ENCODE measurements at places on chromosomes 4 and X.

- DNase-seq, result no peak
Measured at GRCh38 chr4:88706574-88706973, 8.9 kb upstream of the NAP1L5 start.

GRCh38 chr4:52711272-52711671, 40.0 kb downstream of the ERVMER34-1 start:
- DNase-seq, result no peak

DNA sequence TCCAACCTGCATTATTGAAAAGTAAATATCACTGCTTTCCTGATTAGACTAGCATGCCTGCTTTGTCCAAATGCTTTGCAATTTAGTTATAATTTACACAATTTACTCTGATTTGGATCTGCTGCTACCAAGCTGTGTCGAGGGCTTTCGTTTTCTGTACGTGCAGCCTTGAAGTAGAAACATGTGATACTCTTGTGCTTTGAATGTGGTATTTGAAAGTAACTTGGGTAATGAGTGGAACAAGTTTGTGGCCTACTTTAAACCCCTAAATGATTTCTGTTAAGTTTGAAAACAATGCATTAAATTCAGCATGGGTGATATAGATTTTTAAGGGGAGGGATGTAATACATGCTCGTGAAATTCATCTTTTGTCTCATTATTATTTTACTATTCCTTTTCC, 240.7 kb downstream of the IQCM start:
- no peak for DNase-seq

DNA sequence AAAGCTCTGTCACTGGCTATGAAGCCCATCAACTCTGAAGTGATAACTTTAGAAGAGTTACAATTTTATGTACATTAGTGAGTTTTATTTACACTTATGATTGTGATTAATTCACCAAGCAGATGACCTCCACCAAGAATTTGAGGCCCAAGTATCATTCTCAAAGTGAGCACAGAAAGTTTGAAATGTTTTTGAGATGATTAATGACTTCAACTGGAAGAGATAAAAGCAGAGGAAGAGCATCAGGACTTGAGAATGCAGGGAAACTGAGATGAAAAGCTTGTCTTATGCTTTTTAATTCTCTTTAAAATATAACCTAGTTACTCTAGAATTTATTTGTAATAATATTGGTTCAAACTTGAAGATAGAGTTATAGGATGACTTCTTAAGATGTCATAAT, 112.8 kb upstream of the H2AZ1 start:
- DNase-seq, result no peak

DNA sequence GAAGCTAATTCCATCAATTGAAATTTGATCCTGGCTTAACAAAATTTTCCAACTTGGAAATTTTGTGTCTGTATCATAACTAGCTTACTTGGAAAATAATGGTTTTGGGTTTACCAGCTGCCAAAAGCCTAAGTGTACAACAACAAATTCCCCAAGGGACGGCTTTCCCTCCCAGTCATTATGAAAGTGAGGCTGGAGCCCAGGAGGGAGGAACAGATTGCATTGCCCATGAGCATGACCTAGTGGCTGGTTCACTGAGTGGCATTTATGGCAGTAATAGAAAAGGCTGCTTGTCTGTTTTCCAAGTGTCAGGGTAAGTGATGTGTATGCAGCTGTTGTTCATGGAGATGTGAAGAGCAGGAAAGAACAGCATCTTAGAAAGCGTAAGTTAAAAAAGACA, 70.8 kb upstream of the HHIP start:
- peak; percentile 78 for DNase-seq

DNA sequence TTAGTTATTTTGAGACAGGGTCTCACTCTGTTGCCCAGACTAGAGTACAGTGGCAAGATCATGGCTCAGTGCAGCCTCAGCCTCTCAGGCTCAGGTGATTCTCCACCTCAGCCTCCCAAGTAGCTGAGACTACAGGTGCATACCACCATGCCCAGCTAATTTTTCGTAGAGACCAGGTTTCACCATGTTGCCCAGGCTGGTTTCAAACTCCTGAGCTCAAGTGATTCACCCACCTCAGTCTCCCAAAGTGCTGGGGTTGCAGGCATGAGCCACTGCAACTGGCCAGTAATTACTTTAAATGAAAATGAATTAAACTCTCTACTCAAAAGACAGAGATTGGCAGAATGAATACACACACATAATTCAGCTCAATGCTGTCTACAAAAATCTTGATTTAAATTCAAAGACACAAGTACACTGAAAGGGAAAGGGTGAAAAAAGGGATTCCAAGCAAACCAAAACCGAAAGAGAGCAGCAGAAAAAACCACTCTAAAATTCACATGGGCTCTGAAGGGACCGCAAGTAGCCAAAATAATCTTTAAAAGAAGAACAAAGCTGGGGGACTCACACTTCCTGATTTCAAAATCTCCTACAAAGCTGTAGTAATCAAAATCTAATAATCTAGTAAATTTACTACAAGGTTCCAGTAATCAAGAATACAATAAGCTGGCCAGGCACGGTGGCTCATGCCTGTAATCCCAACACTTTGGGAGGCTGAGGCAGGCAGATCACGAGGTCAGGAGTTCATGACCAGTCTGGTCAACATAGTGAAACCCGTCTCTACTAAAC, 11.8 kb upstream of the SPON2 start:
- no peak for DNase-seq

GRCh38 chrX:47112316-47112954, 32.1 kb downstream of the NDUFB11 start:
- DNase-seq, result peak; percentile 17

DNA sequence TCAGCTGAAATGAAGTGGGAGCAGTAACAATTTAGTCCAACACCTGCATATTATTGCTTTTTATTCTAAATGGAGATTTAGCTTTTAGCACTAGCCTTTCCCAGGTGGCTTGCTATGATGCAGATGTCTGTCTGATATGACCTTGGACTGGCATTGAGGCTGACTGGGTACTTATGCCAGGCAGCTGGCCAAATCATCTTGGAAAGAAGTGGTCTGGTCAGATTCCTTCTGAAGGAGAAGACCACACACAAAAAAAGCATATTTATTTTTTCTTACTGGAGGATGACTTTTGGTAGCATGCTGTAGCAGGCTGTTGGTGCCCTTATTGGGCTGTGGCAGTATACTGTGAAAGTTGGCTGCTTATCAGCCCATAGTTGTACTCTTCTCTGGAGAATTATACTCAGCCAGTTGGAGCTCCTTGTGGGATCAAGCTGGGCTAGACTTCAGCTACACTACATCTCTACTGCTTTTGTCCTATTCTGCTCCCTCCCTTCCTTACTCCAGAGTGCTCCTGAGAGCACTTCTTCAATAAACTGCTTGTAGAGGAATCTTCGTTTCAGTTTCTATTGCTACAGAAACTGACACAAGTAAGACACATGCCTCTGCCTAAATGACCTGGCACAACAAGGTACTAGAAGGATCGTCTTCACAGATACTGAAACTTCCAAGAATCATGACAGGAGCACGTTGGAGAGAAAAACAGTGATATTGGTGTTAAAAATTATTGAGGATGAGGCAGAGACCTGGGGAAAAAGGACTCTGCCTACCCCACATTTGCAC, 196.8 kb upstream of the RPS6KA3 start:
- no peak for DNase-seq

DNA sequence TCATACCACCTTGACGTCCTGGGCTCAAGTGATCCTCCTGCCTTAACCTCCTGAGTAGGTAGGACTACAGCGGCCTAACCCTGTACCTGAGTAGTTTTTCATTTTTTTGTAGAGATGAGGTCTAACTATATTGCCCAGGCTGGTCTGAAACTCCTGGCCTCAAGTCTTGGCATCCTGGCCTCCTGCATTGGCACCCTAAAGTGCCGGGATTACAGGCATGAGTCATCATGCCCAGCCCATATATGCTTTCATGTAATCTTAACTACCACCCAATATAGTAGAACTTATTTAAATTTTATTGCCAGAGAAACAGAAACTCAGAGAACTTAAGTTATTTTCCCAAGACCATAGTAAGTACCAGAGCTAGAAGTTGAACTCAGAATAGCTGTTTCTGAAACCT, 27.1 kb downstream of the AFM start:
- DNase-seq, result no peak

DNA sequence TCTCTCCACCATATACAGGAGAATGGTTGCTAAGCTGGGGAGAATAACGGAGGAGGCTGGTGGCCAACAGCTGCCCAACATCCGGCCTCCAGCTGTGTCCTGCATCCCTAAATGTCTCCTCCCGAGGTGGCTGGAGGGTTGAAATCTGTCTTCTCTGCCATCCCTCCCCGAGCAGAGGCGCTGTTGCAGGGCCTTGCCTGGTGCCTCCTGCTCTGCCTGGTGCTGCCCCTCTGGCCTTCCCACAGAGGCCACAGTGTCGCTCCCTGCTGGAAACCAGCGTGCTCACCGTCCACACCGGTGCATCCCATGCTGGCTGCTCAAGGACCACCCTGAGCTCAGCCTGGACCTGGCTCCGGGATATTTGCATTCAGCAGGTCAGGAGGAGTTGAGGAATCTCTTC, 115.2 kb downstream of the ENPP6 start:
- DNase-seq, result no peak

GRCh38 chrX:19593690-19594089, 78.4 kb upstream of the MAP3K15 start:
- peak; percentile 70 for DNase-seq

- DNase-seq, result no peak
Measured at GRCh38 chr4:60655356-60655755, 544.8 kb upstream of the ADGRL3 start.

- no peak for DNase-seq
Measured at GRCh38 chr4:52606726-52607125, 52.4 kb downstream of the USP46 start.

DNA sequence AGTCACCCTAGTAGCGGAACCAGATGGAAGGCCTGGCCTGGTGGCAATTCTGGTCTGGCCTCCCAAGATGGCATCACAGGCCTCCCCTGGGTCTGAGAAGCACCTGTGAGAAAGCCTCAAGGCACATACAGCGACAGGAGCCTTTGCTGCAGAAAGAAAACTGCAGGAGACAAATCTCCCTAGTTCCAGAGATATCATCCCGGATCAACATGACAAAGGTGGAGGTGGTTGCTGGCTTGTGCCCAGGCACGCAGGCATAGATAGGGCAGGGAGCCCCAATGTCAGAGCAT, 93.6 kb downstream of the BCOR start:
- DNase-seq, result no peak

GRCh38 chrX:148229801-148230303, 248.7 kb downstream of the FMR1NB start:
- DNase-seq, result no peak

DNA sequence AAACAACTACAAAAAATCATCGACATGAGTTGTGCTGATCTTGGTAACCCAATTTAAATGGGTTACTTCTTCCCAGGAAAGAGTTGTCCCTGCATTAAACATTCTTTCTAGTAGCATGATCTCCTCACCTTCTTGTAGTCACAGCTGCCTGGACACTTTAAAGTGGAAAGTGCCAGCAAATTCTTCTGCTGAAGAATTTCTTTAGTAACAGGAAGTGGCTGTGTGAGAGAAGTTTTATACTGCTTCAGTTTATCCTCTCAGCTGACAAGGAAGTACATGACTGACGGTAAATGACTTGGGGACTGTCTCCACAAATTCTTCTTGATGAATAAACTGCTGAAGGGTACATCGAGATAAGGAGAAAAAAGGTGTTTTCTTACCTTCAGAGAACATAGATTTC, 18.2 kb upstream of the TNIP3 start:
- DNase-seq, result no peak

DNA sequence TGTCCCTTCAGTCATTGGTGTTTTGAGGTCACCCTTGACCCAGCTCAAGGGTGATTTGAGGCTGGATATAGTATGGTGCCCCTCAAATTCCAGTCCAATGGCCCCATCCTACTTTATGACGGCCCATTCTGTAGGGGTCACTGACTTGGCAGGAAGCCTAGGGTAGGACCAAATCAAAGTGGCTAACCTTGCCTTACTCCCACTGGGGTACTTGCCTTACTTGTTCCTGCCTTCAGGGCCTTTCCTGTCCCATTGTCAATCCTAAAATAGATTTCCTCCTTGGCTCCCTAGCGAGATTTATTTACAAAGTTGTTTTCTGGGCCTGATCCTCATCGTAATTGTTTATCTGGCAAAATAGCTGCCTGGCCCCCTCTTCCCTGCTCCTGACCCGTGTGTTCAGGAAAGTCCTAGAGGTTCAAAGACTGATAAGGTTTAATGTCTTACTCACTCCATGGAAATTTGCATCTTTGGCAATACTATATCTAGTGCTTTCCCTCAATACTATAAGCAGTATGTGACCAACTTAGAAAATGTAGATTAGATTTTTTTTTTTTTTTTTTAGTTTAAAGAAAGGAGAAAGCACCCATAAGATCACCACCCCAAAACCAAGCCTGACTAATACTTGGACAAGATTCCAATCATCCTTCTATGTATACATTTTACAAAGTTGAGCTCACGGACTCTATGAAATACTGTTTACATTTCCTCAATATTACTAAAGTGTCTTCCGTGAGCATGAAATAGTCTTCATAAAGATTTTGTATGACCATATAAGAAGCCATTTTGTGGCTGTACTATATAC, 44.8 kb downstream of the MSN start:
- DNase-seq, result no peak

- DNase-seq, result no peak
Measured at GRCh38 chr4:158796370-158797140, 27.7 kb downstream of the FNIP2 start.

DNA sequence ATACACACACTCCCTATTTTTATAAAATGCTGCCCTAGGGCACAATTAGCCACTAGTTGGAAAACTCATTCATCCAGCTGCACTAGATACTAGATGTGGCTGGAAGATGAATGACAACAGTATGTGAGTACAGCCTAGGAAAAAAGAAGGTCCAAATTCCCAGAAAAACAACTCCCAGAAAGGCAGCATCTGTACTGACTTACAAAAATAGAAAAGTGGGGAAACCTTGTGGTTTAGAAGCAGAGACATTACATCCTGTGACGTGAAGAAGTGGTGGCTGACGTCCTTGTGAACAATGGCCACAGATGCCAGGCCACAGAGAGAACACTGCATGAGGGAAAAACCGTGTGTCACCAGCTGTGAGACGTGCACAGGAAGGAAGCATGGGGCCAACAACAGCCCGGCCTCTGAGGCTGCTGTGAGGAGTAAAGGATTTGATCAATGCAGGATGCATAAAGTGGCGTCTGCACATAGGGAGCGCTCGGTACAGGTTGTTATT, 81.2 kb downstream of the SPRY1 start:
- no peak for DNase-seq

DNA sequence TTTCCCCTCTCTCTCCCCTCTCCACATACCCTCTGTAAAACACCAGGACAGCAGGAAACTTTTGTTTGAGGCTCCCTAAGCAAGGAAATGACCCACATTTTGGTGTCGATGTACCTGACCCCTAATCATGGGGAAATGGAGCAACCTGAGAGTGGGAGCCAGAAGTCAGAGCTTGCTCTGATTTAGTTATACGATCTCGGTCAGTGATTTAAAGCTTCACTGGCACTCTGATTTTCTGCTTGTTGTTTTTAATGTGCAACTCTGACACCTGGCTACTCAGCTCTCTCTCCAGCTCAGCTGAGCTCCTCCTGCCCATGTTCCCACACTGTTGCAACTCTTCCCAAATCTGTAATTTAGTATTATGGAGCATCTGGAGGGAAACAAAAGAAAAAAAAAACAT, 408.6 kb downstream of the ADAM29 start:
- DNase-seq, result no peak

Measured in NCI-H524 (cell line).